ENCODE measurements at places on chromosomes 7 and 10.

GRCh38 chr10:3681642-3682554 is 103.1 kb downstream of the KLF6 start:
- DNase-seq = no peak

DNA sequence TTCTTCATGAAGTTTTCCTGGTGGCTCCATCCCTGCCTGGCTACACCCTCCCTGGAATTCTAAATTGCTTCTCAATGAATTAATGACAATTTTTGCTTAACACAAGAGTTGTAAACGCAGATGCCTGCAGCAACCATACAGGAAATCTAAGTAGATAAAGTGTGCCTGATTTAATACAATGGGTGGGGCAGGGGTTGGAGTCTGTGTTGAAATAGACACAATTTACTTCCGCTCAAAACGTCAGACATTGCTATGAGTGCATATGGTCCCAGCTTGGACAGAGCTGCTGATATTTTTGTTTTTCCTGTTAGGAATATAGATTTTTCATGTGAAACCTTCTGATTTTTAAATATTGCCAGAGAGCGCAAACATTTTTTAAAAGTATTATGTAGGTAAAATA is 1235.0 kb upstream of the SORCS1 start:
- DNase-seq = no peak

DNA sequence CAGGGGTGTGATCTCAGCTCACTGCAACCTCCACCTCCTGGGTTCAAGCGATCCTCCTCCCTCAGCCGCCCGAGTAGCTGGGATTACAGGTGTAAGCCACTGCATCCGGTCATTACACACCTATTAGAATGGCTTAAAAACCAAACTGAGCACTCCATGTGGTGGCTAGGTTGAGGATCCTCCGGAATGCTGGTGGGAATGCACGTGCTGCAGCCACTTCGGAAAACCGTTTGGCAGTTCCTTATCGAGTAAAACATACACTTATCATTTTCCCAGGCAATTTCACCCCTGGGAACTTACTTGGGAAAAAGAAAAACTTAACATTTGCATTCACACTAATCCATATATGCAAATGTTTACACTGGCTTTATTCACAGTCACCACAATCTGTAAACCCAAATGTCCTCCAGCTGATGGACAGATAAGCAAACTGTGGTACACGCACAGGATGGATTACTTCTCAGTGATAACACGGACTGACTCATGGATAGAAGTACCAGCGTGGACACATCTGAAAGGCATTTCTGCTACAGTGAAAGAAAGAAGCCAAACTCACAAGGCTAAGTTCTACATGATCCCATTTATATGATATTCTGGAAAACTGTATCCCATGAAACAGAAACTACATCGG is 20.4 kb downstream of the RFC2 start:
- DNase-seq = no peak

DNA sequence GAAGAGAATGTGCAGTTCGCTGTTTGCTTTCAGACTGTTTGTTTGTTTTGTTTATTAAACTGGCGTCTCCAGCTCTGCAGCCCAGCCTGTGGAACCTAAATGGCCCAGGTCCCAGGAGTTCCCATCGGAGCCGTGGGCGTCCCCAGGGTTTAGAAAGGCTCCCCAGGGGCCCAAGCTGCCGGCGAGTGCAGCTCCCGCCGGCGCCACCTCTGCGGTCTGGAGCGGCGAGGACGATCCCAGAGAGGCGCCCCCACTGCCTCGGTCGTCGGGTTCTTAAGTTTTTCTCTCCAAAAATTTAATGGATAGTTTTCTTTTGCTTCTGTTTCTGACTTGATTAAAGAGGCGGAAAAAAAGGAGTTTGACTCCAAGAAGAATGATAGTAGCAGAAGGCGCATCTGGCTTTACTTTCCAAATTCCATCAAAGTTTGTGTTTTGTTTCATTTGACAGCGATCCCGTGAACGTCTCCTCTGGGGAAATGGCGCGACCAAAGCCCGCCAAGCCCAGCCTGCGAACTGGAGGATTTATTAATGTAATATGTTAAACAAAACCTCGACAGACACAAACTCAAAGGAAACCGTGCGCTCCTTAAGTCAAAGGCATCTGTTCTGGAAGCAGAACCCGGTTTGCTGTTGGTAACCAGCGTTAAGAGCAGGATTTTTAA is 718 bp upstream of the FZD1 start:
- peak; percentile 68 for DNase-seq

- DNase-seq = no peak
These were observed 61.2 kb downstream of the SEMA3D start for GRCh38 chr7:85125651-85126131.

DNA sequence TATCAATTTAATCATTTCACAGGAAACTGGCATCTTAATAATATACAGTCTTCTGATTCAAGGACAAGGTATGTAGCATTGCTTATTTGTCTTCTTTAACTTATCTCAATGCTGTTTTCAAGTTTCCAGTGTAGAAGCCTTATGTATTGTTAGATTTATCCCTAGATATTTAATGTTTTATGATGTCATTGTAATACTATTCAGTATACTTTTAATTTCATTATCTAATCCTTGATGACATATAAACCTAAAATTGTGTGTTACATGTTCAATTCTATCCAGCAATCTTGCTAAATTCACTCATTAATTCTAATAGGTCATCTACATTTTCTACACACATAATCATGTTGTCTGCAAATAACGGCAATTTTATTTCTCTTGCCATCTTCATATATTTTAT is 126.3 kb upstream of the SEC61G start:
- no peak for DNase-seq

GRCh38 chr10:132371641-132372081 is 25.3 kb upstream of the PWWP2B start:
- no peak for DNase-seq

DNA sequence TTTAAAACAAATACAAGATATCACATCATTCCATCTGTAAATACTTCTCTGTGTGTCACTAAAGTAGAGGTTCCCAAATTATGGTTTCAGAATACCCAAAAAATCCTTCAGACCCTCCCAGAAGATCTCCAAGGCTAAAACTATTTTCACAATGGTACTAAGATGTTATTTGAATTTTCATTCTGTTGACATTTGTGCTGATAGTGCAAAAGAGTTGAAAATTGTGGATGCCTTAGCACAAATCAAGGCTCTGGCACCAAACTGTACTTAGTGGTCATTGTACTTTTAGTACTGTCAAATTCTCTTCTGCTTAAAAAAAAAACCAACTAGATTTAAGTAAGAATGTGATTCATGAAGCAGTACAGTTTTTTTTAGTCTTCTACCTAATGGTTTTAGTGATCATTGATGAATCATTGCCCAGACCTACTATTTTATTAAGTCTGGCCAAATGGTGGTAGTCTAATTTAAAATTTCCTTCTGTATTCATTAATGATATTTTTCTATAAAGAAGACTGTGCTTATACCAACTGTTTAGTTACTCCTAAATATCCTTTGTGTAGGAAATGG is 50.5 kb downstream of the TPST1 start:
- DNase-seq = no peak

DNA sequence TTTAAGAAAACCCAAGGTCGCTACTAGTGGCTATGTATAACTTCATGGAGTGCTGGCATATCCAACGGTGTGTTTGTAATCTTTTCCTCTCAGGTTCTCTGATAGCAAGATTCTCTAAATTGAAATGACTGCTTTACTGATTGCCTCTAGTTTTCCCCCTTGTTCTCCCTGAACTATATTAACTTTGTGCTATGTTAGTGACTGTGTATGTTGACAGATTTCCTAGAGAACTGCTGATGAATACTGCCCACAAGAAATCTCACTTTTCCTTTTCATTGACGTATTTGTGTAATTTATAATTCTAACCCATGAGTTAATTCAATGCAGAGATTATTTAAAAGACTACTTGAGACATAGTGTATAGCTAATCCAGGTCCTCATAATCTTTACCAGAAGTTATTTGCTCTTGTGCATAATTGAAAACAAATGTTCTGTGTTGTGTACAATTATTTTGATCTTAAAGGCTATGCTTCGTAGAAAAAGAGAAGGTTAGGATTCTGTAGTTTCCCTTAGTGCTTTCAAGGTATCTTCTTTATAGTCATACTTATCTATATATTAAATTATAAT is 70.6 kb upstream of the GLCCI1 start:
- DNase-seq = no peak

DNA sequence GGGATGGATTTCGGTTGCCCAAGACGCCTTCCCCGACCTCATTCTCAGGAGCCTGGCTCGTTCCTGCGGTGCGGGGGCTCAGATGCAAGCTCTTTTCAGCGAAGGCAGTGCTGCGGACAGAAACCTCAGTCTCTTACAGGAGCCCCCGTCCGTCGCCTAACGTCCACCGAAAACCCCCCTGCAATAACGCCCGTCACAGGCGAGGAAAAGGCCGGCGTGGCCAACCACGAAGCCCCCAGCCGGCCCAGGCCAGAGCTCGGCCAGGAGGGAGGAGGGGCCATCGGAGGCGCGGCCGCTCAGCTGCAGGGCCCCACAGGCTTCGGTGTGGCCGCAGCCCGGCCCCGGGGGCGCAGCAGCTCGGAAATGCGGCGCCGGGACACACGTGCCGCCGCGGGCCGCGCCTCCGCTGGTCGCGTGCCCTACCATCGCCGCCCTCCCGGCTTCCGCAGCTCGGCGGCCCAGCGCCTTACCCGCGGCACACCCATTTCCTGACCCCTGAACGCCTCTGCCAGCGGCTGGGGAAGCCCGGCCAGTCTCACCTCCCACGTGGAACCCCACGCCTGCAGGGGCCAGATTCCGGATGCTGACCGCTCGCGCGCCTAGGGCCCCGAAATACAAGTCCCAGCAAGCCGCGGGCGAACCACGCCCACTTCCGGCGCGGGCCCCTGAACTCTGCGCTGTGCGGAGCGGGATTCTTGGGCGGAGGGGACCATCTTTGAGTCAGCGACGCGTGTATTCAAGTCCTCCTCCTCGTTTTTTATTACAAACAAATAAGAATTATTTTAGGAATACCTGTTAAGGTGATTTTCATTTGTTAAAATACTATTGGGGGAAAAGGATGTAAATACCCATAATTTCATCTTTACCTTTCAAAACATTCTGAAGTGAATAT is at the start of gene ZNF239:
Gene ZNF239, minus strand, starts transcription at position 616 of the 892 bp plus-strand sequence. CDS start 16,537 bp downstream, outside the sequence.
- DNase-seq = peak; percentile 82

DNA sequence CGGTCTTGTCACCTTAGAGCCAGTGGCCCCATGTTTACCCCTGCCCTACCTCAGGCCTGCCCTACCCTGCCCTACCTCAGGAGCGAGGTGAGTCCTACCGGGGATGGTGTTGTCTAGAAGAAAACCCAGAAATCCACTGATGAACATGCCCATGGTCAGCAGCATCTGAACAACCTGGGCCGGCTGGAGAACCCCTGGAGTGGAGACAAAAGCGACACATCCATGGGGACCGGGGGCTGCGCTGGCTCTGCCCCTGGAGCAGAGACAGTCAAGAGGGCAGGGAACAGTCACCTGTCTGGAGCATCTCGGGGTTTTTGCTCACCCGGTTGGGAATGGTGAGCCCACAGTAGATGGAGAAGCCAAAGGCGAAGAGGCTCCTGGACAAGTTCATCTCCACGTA is 36.3 kb downstream of the STRA8 start:
- no peak for DNase-seq
